Glomerular endothelial cell (primary cell): ENCODE measurements at places on chromosomes 1 and 21.

DNA sequence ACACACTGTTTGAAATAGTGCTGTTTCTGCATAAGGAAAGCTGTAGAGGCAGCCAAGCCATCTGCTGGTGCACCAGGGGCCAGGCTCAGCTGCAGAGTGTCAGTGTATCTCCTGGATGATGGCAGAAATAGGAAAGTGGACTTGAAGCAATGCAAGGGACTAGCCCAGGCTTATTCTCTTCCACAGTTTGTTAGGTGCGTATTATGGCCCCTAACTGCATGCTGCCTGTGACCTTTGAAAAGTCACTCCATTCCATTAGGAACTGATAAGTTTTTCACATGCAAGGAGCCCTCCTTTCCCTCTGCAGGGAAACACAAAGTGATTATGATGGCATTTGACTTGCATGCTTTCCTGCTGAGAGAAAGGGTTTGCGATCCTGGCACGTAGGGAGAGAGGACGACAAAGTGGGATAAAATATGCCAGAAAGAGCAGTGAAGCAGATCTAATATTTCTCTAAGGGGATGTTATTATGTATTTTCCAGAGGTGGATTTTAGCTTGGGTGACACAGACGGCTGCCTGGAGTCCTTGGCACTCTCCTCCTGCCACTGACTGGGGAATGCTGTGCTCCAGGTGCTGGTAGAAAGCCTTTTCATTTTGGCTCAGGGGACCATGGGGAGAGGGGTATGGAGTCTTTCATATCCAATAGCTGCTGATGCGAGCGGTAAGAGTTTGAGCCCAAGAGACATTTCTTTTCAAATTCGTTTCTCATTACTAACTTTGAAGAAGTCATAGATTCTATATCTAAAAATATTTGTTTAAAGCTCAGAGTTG, 402.1 kb upstream of the B3GALT2 start:
- DNase-seq: no peak

- no peak for DNase-seq
These were observed 36.0 kb upstream of the SLAMF9 start for GRCh38 chr1:159990005-159990404.

- peak; percentile 89 for DNase-seq
These were observed 167.6 kb downstream of the RHOU start for GRCh38 chr1:228902781-228903433.

- DNase-seq: no peak
These were observed 5.7 kb upstream of the ACBD6 start for GRCh38 chr1:180507795-180508724.

GRCh38 chr1:184482136-184482535, 95.3 kb downstream of the C1orf21 start:
- no peak for DNase-seq

- DNase-seq: no peak
These were observed 89.7 kb downstream of the DMRTA2 start for GRCh38 chr1:50333595-50333974.

GRCh38 chr1:153790313-153790965, 15.2 kb downstream of the SLC27A3 start:
- no peak for DNase-seq

DNA sequence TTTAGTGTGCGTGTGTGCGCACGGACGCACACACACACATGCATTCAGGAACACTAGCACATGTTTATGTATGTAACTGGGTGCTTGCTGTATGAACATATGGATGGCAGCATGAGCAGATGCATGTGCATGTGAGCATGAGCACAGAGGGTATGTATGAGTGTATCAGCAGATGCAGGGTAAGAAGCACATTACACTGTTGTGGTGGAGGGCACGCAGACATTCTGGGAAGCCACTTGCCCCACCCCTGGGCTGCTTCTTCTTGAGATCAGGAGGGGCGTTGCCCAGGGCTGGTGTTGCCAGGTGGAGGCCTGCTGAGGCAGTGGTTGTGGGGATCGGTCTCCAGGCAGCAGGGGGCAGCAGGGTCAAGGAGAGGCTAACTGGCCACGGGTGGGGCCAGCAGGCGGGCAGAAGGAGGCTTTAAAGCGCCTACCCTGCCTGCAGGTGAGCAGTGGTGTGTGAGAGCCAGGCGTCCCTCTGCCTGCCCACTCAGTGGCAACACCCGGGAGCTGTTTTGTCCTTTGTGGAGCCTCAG, 3.9 kb upstream of the P3R3URF start:
- DNase-seq: no peak

GRCh38 chr1:63635681-63636080, 42.5 kb downstream of the PGM1 start:
- DNase-seq: no peak

DNA sequence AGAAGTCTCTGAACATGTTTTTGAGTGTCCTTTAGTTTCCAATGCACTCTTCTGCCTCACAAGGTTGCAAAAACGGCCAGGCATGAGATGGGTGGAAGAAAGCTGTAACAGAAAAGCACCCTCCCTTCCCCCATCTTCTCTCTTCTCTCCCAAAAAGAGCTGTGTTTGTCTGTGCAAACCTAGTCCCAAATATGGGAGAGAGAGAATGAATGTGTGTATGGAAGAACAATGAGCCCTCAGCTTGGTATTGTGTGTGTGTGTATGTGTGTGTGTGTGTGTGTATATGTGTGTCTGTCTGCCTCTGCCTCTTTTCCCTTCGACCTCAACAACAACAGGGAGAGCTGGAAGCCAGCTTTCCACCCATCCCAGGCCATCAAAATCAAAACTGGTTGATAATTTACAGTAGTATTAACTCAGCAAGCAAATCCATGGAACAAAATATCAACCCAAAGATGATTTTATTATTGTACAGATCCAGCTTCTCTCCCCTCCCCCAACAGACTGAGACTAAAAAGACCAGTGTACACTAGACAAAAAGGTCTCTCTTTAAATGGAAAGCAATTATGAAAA, 1.8 kb downstream of the RERE start:
- no peak for DNase-seq

DNA sequence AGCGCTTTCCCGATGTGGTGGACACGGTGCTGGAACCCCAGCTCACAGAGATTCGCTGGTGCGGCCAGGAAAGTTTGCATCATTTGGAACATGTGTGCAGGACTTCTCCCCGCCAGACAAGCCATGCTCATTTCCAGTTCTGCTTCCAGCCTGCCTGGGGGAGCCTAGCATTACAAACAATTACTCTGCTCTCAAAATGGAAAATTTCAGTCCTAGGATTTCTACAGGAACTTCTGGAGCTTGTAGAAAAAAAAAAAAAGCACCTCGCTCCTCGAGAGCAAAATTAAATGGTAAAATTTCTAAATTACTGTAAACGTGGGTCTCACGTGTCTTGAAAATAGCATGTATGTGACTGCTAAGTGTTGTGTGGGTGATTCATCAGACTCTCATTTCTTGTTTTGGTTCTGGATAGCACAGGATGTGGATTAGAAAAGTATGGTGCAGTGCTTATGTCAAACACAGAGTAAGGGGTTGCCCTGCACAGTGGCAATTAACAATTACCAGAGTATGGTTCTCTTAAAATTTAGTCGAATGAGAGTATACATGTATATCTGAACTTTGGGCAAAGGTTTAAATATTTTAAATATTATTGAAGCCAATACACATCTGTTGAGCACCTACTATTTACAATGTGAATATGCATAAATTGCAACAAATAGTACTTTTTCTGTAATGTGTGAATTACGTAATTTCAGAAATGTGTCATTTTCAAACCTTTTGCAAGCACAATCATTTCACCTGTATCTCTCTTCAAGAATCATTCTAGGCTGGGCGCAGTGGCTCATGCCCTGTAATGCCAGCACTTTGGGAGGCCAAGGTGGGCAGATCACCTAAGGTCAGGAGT, 61.8 kb upstream of the PTGFRN start:
- peak; percentile 42 for DNase-seq

DNA sequence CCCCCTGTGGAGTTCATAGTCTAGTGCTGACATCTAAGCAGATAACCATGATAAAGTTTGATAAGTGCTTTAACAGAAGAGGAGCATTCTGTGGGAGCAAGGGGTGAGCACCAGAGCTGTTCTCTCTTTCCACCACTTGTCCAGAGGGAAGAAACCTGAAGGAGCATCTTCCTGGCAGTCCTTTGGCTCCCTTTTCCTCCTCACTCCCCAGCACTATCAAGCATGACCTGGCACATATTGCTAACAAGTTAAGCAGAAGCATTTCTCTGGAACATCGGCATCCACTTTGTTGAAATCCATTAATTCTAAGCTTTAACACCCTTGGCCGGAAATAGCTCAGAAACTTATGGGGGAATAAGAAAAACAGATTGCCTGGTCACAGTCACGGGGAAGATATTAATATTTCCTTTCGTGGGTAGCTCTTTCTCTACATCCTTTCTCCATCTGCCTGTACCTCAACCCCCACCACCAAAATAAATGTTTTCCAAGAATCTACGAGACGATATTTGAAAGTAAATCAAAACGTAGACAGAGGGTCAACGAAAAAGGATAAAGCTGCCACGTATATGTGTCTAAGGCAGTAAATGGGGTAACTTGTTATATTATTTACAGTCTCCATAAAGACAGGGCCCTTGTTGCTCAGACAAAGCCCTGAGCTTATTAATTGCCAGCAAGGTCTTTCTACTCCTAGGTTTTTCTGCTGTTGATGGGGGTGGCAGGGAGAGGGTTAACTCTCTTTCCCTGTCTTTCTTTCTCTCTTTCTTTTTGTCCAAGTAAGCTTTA, 351.4 kb downstream of the NUF2 start:
- DNase-seq: no peak

GRCh38 chr21:44058981-44059380, 46.9 kb downstream of the TRAPPC10 start:
- DNase-seq: no peak

GRCh38 chr1:109193653-109194590, 19.8 kb upstream of the SARS1 start:
- DNase-seq: no peak

- DNase-seq: no peak
These were observed 1.3 kb downstream of the COL24A1 start for GRCh38 chr1:86155051-86155806.

GRCh38 chr1:226461087-226461486, 53.2 kb upstream of the PARP1 start:
- no peak for DNase-seq

DNA sequence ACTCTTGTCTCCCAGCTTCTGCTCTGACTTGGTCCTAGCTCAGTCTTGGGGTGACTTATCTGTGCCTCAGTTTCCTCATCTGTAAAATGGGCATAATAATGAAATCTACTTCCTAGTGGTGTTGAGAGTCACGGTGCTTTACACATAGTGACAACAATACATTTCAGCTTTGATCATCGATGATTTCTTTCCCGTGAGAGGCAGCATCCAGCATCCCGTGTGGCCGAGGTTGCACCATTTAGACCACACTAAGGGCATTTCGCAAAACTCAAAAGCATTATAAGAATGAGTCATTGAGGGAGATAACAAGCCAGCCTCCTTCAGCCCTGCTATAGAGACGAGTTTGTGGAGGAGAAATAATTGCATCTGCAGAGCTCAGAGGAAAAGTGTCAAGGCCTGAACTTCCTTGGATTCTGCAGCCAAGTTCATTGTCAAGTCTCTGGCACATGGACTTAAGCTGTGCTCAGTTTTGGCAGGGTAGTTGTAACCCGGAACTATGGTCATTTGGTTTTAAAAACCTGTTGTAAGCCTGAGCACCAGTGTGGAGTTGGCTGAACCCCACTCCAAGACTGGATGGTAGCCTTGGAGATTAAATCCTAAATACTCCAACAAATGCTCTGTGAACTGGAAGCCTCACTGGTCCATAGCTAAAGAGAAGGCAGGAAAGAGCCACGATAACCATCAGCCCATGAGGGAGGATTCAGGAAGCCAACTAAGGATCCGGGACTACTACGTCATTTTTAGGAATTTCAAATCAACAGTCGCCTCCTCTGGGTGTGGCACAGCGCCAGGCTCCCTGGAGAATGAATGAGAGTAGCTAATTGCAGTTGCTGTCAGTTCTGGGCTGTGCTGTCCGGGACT, 64.2 kb downstream of the TCP10L start:
- DNase-seq: peak; percentile 98

- no peak for DNase-seq
These were observed 8.9 kb downstream of the STUM start for GRCh38 chr1:226557424-226557823.

DNA sequence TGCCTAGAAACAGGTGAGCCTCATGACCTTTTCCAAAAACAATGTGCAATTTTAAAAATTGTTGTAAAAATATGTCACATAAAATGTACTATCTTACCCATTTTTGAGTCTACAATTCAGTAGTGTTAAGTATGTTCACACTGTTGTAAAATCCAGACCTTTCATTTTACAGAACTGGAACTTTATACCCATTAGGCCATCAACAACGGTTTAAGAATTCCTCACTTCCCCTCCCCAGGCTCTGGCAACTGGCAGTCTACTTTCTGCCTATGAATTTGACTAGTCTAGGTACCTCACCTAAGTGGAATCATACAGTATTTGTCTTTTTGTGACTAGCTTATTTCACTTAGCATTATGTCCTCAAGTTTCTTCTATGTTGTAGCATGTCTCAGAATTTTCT, 8.6 kb downstream of the CTSE start:
- DNase-seq: no peak

DNA sequence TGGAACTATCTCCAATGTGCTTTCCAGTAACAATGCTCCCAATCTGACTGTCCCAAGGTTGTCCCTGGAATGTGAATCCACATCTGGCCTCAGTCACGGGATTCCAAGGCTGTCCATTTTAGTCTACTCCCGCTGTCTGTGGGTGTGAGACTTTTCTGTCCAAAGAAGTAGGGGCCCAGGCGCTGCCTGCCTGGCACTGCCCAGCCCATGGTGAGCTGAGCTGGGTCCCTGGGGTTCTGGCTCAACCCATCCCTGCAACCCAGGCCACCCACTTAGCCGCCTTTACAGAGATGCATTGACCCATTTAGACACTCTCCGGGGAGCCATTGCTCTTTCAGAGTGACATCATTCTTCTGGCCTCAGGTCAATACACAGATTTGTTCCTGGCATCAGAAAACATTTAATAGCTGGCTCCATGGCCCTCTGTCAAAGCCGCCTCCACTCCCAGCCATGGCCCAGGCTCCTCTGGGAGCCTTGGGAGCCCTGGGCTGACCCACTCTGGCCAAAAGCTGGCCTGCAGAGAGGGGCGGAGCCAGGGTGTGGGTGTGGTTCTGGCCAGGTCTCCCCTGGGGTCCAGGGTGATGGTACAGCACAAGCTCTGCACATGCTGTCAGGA, 47.2 kb upstream of the PAX7 start:
- DNase-seq: no peak

- no peak for DNase-seq
These were observed 17.1 kb downstream of the MORC3 start for GRCh38 chr21:36337099-36337509.

DNA sequence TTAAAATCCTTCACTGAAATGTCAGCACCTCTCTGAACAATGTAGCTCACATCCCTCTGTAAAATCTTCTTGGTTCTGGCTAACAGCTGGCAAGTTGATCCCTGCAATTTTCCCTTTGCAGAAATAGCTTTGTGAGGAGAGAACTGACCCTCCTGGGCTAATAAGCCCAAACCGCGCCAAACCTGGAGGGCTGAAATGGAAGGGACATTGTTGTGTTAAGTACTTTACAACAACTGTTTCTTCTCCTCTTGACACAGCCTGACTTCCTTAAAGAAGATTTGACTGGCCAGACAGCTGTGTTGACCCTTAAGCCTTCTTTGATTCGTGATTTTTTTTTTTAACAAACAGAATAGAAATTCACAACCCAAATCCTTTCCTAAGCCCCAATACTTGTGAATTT, 5.7 kb downstream of the LMX1A start:
- no peak for DNase-seq
